Endothelial cell of umbilical vein (primary cell): ENCODE measurements at places on chromosomes 2 and 18.
A peak's percentile ranks its signal among the peaks of the same experiment; 100 is the strongest.

- DNase-seq: peak; percentile 21
Observed at GRCh38 chr2:73141896-73142295, 29.1 kb upstream of the RAB11FIP5 start.

GRCh38 chr2:37205689-37206341 lies 9.5 kb downstream of the CEBPZOS start:
- DNase-seq: no peak

- no peak for DNase-seq
Observed at GRCh38 chr2:95268211-95269035, 5.8 kb upstream of the PROM2 start.

DNA sequence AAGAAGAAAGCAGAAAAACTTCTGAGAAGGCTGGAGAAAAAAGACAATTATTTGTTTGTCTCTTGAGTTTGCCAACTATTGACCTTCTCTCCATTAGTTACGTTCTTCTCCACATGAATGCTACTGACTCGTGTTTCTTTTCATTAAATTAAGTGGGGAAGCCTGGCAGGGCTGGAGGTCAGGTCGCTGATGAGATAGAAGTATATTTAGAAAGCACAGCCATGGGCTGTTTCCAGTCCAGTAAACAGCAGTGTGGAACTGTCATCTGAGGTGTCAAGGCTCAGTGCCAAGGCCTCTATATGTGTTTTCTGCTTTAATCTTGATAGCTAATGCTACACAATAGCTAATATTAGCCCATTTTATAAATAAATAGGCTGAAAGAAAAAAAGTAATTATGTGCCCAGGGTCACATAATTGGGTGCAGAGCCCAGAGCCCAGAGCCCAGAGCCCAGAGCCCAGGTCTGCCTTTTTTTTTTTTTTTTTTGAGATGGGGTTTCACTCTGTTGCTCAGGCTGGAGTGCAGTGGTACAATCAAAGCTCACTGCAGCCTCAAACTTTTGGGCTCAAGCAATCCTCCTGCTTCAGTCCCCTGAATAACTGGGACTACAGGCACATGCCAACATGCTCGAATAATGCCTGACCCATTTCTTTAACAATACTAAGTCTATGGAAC lies 6.3 kb downstream of the MSGN1 start:
- DNase-seq: no peak
